ENCODE measurements at places on chromosomes 13 and 19.

DNA sequence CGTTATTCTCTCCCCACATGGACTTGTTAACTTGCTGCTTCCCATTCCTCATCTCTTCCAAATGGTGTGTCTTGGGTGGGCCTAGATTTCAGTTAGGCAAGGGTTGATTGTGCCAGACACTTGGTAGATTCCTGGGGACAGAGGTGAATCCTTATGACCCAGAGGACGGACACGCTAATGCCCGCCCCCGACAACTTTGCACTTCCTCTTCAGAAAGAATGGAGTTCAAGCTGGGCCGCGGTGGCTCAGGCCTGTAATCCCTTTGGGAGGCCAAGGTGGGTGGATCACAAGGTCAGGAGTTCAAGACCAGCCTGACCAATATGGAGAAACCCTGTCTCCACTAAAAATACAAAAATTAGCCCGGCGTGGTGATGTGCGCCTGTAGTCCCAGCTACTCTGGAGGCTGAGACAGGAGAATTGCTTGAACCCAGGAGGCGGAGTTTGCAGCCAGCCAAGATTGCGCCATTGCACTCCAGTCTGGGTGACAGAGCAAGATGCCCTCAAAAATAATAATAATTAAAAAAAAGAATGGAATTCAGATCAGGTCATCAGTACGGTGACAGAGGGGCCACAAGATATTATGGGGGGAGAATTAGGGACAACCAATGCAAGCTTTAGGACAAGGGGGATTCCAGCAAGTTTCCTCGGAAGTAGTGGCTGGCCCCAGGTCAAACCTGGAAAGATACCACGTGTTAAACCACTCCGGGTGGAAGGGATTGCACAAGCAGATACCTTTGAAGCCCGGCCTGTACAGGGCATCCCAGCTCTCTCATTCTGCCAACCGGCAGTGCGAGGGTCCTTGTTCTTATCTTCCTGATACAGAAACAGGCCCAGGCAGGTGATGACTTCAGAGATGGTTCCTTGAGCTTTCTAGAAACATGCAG lies 2.7 kb downstream of the MYO9B start:
- DNase-seq: no peak

- no peak for DNase-seq
Observed at GRCh38 chr19:48616491-48617056, 1.7 kb upstream of the FAM83E start.

GRCh38 chr13:90547272-90547790 lies 800.2 kb upstream of the MIR17HG start:
- DNase-seq: no peak

GRCh38 chr13:105363261-105364190 lies 1171.9 kb downstream of the EFNB2 start:
- DNase-seq: no peak

DNA sequence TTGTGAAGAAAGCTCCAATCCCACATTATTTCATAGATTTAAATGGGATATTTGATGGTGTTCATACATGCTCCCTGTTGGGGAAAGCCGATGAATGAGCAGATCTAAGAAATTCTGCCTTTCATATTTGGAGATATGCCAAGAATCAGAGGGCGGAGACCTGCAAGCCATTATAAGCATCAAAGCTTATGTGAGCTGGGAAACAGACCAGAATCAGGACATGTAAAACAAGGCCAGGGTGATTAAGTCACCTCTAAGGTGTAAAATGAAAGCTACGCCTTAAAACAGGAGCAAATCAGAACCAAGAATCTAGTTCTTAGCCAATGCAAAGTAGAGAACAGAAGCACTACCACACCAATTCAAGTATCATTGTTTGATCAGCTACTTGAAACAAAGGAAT lies 392.4 kb downstream of the DCT start:
- DNase-seq: no peak

- no peak for DNase-seq
Observed at GRCh38 chr19:16564842-16565241, 7.4 kb downstream of the SLC35E1 start.

GRCh38 chr13:33494596-33495204 lies 209.1 kb upstream of the STARD13 start:
- peak; percentile 11 for DNase-seq

GRCh38 chr19:16836115-16837034 lies 7.2 kb downstream of the SIN3B start:
- DNase-seq: peak; percentile 27

- no peak for DNase-seq
Observed at GRCh38 chr13:51770681-51771417, 33.1 kb downstream of the DHRS12 start.

Measured in activated CD8-positive, alpha-beta T cell treated with anti-CD3 and anti-CD28 coated beads for 36 hours (primary cell).